ENCODE measurements at places on chromosomes 4 and X.

DNA sequence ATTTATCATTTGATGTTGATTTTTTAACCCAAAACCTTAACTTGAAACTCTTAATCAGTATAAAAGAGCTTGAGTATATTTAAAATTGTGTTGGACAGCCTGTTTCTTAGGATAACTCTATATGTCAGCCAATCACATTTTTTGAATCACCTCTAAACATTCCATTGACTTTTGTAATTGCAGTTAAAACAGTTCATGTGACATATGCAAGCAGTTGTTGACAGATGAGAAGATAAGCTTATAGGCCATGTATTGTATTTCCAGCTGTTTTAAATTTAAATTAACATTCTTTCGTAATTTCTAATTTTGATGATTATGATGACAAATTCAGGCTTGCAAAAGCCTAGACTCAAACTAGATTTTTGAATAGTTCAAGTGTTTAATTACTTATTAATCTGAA, 17.4 kb downstream of the VEGFC start:
- no peak for DNase-seq

DNA sequence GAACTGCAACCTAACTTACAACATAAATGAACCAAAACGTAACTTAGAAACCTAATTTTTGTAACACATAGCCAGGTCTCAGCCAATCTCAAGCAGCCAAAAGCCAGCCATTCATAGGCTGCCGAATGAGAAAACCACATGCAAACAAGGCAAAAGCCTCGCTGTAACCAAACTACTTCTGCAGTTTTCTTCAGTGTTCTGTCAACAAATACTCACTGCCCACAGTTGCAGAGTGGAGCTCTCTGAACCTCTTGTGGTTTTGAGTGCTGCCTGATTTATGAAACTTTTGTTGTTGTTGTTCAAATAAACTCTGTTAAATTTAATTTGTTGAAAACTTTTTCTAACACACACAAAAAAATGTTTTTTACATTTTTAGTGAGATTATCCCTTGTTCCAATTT, 251.2 kb downstream of the PAPSS1 start:
- no peak for DNase-seq

DNA sequence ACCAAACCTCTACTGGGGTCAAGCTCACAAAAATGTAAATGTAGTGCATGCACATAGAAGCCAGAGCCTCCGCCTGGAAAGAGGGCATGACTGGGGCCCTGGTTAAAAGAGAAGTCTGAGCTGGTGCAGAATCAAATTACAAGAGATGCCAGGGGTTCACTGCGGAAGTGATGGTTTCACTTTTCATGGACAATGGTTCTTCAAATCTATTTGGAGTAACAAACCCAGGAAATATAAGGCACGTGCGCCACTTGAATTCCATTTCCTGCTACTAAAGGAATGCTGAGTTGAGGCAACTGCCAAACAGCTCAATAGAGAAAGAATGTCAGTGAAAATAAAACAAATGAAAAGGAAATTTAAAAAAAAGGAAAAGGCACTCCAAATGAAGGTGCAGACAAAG, 79.8 kb downstream of the FUNDC1 start:
- DNase-seq: no peak

- no peak for DNase-seq
Measured at GRCh38 chrX:9227276-9227675, 193.3 kb upstream of the FAM9B start.
